Right renal cortex interstitium (tissue), 3 donors: ENCODE measurements at places on chromosomes 7 and 10. TPM values are rescaled to one million over a fixed set of nuclear protein-coding genes. Genes with fewer than 3 reads are reported as not detected.

- DNase-seq = no peak
Observed at GRCh38 chr10:68166871-68167585, 57.7 kb downstream of the MYPN start.

GRCh38 chr7:107185716-107186115, 16.9 kb downstream of the HBP1 start:
- no peak for DNase-seq

DNA sequence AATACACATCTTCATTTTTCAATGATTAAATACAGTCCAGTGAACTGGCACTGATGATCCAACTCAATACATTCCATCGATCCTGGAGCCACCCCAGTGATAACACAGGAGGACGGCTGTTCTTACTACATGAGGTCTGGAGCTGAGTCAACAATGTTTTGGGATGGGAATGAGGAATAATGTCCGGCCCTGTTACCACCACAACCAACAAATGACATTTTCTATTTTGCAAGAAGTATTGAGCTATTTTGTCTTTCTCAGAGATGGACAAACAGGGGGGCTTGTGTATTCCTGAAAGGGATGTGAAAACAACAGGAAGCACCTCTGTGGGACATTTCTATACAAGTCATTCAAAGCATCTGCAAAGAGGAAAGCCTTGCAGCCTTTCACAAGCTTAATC, 249.2 kb downstream of the PARD3 start:
- DNase-seq = no peak

- no peak for DNase-seq
Observed at GRCh38 chr10:48194830-48195229, 79.7 kb downstream of the FRMPD2 start.

DNA sequence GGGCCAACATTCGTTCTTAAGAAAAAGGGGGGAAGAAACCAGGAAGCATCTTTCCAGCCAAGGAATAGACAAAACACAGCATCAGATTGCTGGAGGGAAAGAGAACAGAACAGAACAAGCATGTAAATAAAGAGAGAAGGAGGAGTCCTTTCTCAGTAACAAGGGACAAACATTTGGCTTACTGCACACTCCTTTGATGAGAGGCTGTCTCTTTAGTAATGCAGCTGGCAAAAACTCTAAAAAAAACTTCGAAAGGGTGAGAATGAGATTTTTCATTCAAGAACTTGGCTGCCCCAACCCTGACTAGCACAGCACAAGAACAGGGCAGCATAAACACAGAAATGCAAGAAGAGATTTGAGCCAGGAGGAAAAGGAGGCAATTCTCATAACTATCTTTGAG, 38.9 kb upstream of the IL6 start:
- no peak for DNase-seq

DNA sequence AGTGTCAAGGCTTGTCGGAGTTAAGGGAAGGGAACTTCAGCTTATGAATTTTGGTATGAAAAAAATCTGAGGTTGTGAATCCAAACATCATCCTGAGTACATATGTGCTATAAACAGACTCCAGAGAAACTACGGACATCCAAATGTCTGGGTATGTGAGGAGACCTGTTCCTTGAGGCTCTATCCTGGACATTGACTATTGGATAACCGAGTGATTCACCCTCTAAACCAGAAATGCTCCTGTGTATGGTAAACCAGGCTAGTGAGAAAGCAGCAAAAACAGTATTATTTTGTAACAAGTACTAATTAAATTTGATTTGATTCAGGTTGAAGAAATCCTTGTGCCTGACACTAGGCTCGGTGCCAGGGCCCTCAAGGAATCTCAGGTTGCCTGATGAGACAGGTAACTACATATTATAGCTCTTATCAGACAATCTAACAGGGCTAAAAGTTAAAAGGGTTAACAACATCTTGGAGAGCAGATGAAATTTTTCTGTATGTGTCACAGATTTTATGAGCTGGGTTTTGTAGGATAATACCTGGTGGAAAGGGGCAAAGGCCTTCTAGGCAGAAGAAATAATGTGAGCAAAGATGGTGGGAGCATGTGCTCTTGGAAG, 10.4 kb upstream of the STOX1 start:
- DNase-seq = no peak

DNA sequence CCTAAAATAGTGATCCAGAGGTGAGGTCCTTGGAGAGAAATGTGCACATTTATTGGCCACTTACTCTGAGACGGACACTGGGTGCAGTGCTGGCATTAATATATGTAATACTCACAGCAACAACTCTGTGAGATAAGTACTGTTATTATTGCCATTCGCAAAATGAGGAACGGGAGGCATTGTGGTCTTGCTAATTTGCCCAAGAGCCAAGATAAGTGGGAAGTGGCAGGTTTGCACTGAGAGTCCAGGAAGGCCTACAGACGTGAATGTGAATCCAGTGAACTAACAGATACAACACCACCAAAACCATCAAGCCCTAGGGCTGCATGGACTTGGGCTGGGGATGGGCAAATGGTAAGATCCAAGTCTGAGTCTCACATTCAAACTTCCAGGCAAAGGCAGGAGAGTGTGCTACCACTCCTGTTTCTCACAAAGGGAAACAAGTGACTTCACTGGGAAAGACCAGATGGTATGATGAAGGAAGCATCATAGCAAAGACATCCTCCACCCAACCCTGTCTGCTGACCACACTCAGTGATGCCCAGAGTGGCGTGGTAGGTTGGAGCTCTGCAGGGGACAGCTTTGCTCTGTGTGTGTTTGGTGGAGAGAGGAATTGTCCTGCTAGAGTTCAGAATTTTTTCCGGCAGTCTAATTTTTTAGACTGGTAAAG, 19.2 kb downstream of the TMEM273 start:
- DNase-seq = no peak

- DNase-seq = no peak
Observed at GRCh38 chr10:101162677-101163076, 31.6 kb downstream of the TLX1 start.

- DNase-seq = no peak
Observed at GRCh38 chr7:128104108-128104742, 73.0 kb upstream of the LRRC4 start.

- no peak for DNase-seq
Observed at GRCh38 chr10:43264965-43265798, 1.7 kb downstream of the RASGEF1A start.

GRCh38 chr7:107499731-107500130, 29.9 kb downstream of the GPR22 start:
- DNase-seq = no peak

- no peak for DNase-seq
Observed at GRCh38 chr10:24792638-24793037, 69.0 kb upstream of the ARHGAP21 start.

- DNase-seq = no peak
Observed at GRCh38 chr10:96716390-96716789, 3.9 kb downstream of the PIK3AP1 start.

DNA sequence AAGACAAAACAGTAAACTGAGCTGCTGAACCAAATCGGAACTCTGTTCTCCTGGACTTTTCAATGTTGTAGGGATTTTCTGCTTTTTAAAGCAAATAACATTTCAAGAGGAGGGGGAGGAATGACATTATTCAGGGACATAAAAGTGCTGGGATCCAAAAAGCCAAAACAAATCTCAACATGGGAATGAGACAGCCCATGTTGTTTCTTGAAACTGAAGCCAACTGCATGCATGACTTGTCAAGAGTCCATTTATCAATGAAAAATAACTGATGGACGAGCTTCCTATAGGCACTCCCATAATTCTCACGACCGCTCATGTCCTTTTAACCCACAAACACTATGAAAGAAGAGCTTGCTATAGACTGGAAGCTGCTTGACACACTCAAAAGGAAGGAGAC, 27.8 kb downstream of the FAM53B start:
- no peak for DNase-seq

GRCh38 chr7:106766551-106766950, 98.5 kb upstream of the PIK3CG start:
- no peak for DNase-seq

DNA sequence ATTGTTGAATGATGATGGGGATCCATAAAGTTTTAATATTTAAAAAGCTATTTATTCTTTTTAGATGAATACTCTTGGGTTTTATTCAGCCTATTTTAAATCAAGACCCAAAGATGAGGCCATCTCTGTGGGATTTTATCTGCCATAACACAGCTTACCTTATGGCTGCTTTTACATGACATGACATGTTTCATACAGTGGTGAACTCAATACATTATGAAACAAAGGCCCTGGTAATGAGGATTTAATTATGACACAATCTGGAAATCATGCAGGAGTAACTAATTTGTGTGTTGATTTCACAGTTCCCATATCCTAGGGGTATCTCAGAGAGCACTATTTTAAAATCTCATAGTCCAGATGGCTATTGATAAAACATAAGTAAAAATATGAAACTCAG, 661.8 kb upstream of the FZD8 start:
- no peak for DNase-seq

- DNase-seq = no peak
Observed at GRCh38 chr7:117087639-117088396, 134.5 kb downstream of the ST7 start.

GRCh38 chr7:104552102-104552501, 223.7 kb downstream of the LHFPL3 start:
- DNase-seq = peak; percentile 68

DNA sequence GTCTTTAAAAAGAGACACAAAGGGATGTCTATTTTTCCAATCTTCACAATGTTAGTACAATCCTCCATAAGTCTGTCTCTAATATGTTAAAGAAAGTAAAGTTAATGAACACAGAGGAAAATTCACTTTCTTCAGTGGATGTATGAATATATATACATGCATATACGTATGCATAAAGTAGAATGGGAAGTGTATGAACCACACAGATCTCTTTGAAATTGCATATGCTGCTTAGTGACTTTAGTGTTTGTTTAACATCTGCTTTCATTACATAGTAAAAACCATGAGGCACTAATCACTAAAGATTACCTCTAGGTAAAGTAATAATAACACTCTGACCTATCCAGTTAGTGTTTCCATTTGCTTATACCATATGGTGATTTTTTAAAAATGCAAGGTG, 451.2 kb downstream of the SEMA3D start:
- DNase-seq = no peak

DNA sequence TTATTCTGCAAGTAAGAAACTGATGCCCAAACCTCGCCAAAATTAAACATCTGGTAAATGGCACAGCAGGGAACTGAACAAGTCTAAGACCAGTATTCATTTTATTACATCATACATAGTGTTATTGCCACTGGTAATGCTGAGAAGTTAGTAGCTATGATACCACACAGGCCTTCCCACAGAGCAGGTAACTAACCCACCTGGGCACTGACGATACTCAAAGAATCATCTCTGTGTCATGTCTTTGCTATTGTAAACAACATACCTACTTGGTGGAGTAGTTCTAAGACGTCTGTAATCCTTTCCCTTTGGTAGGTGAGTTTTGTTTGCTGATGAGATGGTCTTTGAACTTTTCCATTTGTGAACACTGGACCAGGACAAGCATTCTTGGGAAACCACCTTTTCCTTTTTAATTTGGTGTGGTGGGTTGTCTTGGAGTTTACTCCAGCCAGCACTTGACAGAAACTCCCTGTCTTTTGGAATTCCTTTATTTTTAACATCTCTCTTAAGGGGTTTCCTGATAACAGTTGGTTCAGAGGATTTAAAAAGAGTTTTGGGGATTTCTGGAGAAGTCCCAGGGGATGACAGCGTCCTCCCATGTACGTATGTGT, 40.9 kb downstream of the PDSS1 start:
- DNase-seq = no peak

The TCAF2 gene
- 2.8 TPM for polyA plus RNA-seq

The TACR2 gene
- 0.28 TPM for polyA plus RNA-seq

The CCL24 gene
- 0.36 TPM for polyA plus RNA-seq

The GFRA1 gene
- polyA plus RNA-seq = 20.8 TPM

The CYP51A1 gene
- polyA plus RNA-seq = 83.6 TPM

The PHF14 gene
- 85.9 TPM for polyA plus RNA-seq

The PNLIPRP1 gene
- not detected for polyA plus RNA-seq

The PRLHR gene
- polyA plus RNA-seq = not detected

The HOXA10 gene
- 140 TPM for polyA plus RNA-seq

The FAM149B1 gene
- 41.4 TPM for polyA plus RNA-seq

The RET gene
- 19.4 TPM for polyA plus RNA-seq
